ENCODE measurements at places on chromosomes 7 and 10.

DNA sequence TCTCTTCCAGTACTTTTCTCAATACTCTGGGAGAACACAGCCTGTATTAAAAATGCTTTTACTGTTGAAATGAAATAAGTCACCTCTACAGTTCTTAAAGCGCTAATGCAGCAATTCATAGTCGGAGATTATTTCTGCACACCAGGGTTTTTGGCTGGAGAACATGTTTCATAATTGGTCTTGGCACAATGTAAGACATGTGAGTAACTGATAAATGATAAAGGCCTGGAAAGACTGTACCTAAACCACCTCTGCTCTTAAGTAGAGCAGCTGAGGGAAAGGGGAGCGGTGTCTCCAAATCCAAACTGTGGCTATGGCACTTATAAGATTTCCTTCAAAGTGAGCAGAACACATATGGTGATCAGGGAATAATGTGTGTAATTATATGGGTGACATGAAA is 390.3 kb upstream of the MBL2 start:
- no peak for DNase-seq

GRCh38 chr10:90958781-90959180 is 37.9 kb upstream of the ANKRD1 start:
- no peak for DNase-seq

GRCh38 chr7:348962-349743 is 59.2 kb downstream of the FOXL3 start:
- no peak for DNase-seq

DNA sequence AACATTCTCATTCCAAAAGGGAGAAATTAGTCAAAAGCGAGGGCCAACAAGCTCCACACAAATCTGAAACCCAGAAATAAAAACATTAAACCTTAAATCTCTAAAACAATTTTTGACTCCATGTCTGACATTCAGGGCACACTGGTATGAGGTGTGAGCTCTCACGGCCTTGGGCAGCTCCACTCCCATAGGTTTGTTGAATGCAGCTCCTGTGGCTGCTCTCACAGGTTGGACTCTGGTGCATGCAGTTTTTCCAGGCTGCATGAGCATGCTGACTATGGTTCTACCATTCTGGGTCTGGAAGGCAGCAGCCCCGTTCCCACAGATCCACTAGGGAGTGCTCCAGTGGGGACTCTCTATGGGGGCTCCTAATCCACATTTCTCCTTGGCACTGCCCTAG is 887.1 kb upstream of the GHITM start:
- DNase-seq, result no peak

- DNase-seq, result peak; percentile 94
These were observed at the start of gene AVPI1 for GRCh38 chr10:97686962-97687784. Gene AVPI1 (minus strand): TSS chr10:97687241. CDS start chr10:97679905, 7,336 bp downstream.

- DNase-seq, result no peak
These were observed 99.2 kb upstream of the PDLIM1 start for GRCh38 chr10:95389982-95390381.

DNA sequence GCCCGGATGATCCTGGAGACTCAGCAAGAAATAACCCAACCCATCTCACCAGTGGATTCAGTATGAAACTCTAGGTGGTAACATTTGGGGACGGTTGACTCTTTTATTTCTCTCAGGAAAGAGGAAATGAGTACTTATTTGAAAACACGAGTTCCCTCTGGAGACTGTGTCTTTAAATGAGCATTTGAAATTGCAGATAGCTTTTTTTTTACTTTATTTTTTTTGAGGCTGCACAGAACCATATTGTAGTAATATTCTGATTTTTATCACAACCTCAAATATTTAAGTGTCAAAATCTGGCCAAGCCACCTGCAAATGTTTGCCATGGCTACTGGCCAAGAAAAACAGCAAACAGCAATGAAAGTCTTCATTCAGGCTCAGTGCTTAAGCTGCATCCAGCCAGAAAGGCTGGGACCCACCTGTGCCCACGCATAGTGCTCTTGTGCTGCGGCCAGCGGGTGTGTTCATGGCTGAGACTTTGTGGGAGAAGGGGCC is 160.8 kb downstream of the CREB5 start:
- peak; percentile 92 for DNase-seq

GRCh38 chr7:17939606-17940301 is 540 bp downstream of the SNX13 start:
- peak; percentile 17 for DNase-seq

- no peak for DNase-seq
These were observed 58.9 kb upstream of the NCAPG2 start for GRCh38 chr7:158763454-158764033.

DNA sequence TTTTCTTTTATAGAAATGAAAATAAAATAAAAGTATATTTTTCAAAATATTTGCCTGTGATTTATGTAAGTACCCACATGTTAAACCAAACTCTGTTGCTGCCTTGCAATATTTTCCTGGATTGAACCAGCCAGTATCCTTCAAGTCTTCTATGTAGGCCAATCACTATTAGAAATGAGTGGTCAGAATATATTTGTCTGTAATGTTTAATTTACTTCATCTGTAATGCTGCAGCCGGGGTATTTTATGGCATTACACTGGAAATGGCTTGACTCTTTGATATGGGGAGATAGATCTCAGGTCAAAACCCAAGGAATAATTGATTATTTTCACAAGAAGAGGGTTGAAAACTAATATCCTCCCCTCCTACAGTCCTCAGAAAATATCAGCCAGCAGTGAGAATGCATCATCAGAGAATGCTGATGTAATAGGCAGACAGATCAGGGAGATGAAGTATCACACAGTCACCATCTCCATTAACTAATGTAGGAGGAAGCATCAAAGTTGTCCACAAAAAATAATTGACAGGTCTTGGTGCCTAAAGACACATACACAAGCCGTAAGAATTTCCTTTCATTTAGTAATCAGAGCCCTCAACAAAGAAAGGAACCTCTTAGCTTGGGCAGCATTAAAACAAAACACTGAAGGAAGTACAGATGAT is 82.5 kb downstream of the VWDE start:
- no peak for DNase-seq

GRCh38 chr7:105826143-105826542 is 50.3 kb downstream of the ATXN7L1 start:
- DNase-seq, result no peak

DNA sequence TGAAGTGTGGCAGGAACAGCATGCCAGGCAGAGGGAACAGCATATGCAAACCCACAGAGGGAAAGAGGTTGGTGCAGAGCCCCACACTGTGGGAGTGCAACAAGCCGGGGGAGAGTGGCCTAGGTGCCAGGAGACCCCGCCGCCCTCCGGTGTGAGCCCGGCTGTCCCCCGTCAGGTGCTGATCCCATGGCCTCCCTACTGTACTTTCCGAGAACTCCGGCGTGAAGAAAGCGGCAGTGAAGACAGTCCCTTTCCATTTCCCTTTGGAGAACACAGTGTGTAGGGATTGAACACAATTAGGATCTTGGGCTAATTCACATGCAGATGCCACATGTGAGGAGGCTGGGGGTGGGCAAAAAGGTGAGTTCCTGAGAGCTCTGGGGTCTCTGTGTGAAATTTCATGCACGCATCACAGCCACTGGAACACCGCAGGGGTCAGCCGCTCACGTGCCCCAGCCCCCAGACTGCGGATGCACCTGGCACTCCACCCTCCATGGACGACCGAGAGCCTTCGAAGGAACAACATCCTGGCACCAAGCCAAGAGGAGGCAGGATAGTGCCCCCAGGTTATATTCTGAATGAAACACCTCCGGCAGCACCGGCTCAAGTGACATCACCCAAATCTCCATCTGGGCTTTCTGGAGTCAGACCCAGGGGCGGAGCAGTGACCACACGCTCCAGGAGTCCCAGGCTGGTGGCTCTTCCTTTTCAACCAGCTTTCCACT is 82.1 kb upstream of the PPP2R2D start:
- no peak for DNase-seq

DNA sequence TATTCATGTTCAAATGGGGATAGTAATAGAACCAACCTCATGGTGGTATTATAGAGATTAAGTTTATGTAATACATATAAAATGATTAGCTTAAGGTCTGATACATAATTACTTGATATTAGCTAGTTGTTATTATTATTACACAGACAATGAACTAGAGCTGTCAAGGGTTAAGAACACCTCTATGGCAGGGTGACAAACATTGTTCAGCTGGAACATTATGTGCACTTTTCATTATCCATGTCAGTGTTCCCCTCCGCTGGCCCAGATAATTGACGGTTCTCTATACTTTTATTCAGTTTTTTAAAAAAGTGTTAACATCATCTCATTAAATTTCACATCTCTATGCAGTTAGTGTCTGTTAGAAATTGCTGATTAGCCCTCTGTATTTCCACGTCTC is 142.1 kb downstream of the CDK14 start:
- DNase-seq, result no peak

- DNase-seq, result no peak
These were observed 959 bp downstream of the PVRIG start for GRCh38 chr7:100220586-100221230.

DNA sequence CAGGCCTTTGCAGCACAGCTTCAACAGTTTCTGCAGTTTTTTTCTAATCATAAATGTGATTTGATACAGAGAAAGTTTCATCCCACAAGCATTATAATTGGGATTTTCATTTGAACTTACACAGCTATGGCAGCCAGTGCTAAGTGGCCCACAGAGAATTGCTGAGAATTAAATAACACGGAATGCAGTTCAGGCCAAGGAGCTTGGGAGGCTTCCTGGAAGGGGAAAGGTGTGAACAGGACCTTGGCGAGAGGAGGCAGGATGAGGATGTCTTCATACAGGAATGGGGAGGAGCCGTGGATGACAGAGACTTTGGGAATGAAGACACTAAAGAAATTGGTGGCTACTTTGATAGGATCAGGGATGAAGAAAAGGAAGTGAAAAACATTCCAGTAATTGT is 95.3 kb downstream of the ZNF22 start:
- peak; percentile 56 for DNase-seq

DNA sequence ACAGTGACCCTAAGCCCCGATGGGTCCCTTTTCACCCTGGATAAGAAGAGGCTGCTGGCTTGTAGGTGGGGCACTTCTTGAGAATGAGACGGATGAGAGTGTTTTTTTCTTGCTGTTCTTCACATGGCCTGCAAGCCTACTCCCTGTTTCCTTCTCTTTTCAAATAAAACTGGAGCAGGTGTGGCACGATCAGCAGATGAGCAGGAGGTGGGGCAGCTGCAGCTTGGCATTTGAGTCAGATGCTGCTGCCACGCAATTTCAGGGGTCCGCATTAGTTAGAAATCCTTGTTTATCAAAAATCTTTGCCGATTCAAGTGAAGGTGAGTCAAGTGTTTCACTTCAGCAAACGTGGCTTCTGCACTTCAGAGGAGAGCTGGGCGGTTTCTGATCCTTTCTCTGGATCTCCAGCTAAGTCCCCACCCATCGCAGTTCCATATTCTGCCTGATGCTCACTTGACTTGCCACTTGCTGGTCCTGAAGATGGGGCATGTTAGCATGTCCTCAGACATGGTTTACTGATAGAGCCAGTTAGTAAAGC is 20.8 kb downstream of the WDFY4 start:
- no peak for DNase-seq

DNA sequence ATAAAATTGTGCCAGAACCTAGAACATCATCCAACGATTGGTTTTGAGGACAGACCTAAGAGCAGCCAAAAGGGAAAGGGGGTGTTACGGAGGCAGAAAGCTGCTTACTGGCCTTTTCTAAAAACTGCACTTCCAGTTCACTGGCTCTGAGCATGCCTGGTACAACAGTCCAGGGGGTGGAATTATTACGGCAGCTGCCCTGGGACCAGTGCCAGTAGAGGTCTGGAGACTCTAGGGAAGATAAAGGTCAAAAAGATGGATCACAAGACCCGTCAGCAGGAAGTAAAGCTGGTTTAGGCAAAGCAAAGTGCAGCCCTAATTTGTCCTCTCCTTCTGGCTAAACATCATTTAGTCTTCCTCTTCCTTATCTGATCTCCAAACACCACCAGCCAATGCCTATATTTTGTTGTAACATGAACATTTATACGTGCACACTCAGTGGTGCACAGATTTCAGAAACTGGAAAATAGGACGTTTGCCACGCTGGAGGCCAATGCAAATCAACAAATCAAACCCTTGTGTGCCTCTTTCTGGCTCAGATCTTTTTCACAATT is 216.4 kb upstream of the DPP6 start:
- DNase-seq, result no peak

GRCh38 chr7:155788616-155789000 is 23.7 kb downstream of the SHH start:
- no peak for DNase-seq

- DNase-seq, result peak; percentile 54
These were observed 951.6 kb downstream of the ANKRD7 start for GRCh38 chr7:119175911-119176627.

DNA sequence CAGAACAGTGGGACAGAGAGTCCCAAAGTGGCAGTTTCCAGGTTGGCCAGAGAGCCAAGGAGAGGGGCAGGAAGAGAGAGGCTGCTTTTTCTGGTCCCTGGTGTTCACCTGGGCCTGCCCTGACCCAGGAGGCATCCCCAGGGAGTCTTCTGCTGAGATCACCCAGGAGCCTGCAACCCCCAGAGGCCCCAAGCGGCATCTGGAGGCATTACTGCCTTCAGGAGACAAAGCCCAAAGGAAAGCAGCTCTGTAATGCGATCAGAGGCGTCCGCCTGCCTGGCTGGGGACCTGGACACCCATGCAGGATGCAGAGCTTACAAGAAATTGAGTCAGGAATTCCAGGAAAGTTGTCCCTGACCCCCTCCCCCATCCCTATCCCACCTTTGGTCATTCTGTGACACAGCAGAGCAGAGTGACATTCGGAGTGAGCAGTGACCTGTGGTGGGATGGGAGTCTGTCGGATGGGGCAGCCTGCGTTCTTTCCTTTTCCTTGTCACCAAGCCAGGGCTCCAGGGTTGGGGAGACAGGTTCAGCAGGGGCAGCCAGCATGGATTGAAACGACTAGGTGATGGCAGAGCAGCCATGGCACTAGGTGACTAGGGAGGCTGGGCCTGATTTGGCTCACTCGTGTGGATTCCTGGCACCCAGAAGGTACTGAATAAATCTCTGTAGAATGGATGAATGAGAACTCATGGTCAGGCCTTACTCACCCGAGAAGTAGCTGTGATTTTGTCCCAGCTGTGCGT is 10.4 kb downstream of the UNC5B start:
- no peak for DNase-seq

- no peak for DNase-seq
These were observed 172.2 kb upstream of the FERD3L start for GRCh38 chr7:19317461-19317860.

GRCh38 chr7:130446259-130446658 is 5.4 kb upstream of the CEP41 start:
- DNase-seq, result no peak

GRCh38 chr10:130045091-130045652 is 65.5 kb downstream of the C10orf143 start:
- DNase-seq, result no peak

- no peak for DNase-seq
These were observed 134.6 kb downstream of the ARHGAP22 start for GRCh38 chr10:48470115-48470892.

- no peak for DNase-seq
These were observed 105.8 kb downstream of the USP6NL start for GRCh38 chr10:11505639-11506038.
